ENCODE measurements at places on chromosomes 7 and 10. TPM values are rescaled to one million over a fixed set of nuclear protein-coding genes. Genes with fewer than 3 reads are reported as not detected.

PPP1R3C gene
- 28.1 TPM for total RNA-seq

ASZ1 gene
- not detected for total RNA-seq

PDE6C gene
- total RNA-seq: not detected

TBX20 gene
- total RNA-seq: 2.4 TPM

NUDT1 gene
- 102 TPM for total RNA-seq

TAC1 gene
- total RNA-seq: not detected

PHYHIPL gene
- 0.36 TPM for total RNA-seq

CYP3A4 gene
- not detected for total RNA-seq

NXPH1 gene
- total RNA-seq: not detected

RET gene
- 0.52 TPM for total RNA-seq

FAM25C gene
- total RNA-seq: not detected

KIAA1549 gene
- total RNA-seq: 6.7 TPM

LIPM gene
- total RNA-seq: not detected

ADAM12 gene
- total RNA-seq: 3.7 TPM

Data from A549 treated with Mapracorat at 1 μM for 4 hours (cell line).